ENCODE measurements at places on chromosomes 3 and 15. TPM values are rescaled to one million over a fixed set of nuclear protein-coding genes. Genes with fewer than 3 reads are reported as not detected.

DNA sequence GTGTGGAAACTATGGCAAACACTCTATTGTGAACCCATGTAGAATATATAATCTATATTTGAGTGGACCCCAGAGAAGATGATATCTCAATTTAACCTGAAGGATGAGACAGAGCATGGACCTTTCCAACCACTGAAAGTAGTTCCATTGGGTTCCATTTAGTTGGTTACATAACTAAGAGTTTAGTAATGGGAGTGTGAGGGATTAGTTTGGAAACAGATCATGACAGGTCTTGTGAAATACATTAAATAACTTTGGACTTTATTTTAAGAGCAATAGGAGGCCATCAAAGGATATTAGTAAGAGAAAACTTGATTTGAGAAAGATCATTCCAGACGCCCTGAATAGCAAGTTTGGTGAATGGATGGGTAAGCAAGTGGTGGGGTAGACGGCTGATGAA, 487.2 kb upstream of the ROBO2 start:
- DNase-seq: no peak

DNA sequence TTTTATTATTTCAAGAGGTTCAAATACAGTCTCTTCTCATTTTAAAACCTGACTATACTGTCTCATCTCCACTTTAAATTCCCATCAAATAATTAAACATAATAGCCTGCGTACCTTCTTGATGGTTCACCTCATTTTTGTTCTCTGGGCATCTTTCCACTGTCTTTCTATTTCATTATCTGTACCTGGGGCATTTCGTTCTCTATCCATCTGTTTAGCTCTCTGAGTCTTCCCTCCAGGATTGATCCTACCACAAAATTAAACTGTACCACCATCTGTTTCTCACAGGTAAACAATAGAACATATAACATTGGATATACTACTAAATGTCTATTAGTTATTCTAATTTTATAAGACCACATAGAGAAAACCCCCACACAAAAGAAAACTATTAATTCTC, 1331.4 kb downstream of the NSUN3 start:
- DNase-seq: no peak

DNA sequence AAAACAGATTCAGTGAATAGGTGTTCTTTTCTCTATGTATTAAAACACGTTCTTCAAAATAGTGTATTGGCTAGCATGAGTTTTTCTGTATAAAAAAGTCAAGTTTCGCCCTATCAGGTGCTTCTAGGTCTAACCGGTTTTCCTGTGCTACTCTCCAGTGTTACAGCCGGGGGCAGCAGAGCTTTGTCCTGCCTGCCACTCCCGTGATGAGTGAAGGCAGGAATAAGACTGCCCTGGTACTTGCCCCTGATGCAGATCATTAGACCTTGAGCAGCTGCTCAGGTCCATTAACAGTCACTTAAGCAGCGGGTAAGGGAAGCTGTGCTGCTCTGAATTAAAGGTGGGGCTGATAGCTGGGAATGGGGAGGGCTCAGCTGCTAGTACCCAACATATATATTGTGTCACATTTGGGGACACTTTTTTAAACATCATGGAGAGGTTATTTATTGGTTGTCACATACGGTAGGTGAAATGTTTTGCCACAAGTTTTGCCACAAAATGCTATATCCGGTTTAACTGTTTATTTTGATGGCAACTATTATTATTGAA, 1.3 kb upstream of the UNC13C start:
- no peak for DNase-seq

GRCh38 chr3:138197058-138197457, 10.0 kb downstream of the ARMC8 start:
- peak; percentile 21 for DNase-seq

Gene FGF7
- total RNA-seq: 0.50 TPM

Measured in mammary epithelial cell (primary cell).